ENCODE measurements at places on chromosomes 2 and 18.

DNA sequence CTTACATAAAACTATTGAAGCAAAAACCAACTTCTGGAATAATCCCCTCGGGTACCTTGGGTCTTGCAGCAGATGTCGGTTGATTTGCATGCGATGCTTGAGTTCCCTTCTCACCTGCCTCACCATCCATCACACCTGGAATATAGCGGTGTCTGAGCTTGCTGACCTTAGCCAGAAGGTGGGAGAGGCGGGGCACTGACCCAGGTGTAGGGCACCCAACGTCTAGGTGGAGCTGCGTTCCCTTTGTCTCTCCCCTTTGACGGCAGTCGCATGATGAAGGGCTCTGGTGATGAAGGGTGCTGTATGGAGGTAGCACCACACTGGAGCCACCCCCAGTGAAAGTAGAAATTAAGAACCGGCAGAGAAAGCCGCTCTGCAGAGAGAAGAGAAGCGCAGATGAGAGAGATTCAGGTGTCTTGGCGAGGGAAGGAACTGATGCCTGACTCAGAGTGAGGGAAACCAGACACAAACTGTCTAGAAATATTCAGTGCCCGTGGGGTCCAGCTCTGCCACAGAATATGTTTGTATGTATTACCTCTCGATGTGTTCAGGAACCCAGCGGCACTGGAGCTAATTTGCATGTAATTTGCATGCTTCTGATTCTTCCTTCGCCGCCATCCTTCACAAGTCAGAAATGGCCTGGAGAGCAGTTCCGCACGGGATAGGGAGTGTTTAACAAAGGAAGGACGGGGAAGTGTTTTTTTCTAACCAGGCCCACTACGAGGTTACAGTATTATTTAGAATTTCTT, 19.4 kb upstream of the MBP start:
- no peak for DNase-seq

DNA sequence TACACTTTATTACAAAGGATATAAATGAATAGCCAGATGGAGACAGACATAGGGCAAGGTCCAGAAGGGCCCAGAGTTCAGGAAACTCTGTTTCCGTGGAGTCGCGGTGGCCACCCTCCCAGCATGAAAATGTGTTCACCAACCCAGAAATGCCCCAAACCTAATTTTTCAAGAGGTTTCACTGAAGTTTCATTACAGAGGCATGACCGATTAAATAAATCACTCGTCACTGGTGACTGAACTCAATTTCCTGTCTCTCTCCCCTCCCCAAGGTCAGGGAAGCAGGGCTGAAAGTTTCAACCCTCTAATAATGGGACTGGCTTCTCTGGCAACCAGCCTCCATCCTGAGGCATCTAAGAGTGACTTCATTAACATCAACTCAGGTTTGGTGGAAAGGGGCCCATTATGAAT, 22.4 kb downstream of the USP40 start:
- no peak for DNase-seq

DNA sequence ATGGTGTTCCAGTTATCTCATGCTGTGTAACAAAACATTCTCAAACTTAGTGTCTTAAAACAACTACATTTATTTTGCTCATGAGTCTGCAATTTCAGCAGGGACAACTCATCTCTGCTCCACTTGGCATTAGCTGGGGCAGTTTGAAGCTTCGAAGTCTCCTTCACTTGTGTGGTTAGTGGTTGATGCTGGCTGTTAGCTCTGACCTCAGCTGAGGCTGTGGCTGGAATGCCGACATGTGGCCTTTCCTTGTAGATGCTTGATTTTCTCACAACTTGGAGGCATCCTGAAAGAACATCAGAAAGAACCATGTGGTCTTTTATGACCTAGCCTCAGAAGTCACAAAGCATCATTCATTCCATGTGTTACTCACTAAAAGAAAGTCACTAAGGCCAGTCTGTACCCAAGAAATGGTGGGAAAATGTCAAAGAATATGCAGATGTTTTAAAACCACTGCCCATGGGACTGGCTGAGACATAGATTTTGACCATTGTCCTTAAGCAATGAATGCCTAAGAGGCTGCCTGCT, 3.8 kb upstream of the TMSB10 start:
- DNase-seq: no peak

- DNase-seq: no peak
Observed at GRCh38 chr2:166293984-166294383, 81.8 kb downstream of the SCN9A start.

GRCh38 chr2:32874931-32875330, 71.8 kb upstream of the LTBP1 start:
- no peak for DNase-seq

DNA sequence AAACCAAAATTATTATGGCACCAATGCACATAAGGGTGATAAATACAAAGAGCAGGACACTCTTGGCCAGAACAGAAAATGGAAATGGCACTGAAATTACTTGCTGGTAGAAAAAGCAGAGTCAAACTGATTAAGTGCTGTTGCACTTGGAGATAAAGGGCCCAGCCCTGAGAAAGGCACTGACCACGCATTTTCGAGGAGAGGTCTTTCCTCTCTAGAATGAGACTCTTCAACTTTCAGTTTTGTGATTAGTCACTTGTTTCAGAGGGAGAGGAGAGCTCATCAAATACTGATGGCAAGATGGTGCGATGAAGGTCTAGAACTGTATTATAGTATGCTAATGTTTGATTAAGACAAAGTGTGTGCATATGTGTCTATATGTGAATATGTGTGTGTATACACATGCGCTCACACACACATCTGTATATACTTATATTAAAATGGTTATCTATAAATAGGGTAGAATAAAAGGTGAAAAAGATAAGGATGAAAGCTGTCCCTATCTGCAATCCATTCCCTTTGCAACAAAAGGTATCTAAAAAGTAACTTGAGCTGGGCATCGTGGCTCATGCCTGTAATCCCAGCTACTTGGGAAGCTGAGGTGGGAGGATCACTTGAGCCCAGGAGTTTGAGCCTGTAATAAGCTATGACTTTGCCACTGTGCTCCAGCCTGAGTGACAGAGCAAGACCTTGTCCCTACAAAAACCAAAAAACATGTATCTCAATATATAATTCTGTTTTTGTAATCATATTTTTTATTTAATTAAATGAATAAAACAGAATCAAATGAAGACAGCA, 48.8 kb upstream of the ZDBF2 start:
- DNase-seq: no peak

DNA sequence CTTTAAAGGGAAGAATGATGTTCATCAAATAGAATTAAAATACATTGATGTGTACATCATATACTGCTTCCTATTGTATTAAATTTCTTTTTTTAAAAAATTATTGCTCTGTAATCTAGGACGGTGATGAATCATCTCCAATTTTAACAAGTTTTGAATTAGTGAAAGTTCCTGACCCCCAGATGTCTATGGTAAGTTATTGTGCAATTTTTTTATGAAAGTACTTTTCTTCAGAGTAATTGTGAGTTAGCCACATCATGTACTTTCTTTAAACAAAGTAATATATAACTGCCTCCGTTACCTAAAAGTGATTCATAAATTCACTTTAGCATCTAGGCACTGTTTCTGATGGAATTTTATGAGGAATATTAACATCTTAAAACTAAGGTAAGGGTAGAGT, 38.1 kb downstream of the PIK3C3 start:
- no peak for DNase-seq

GRCh38 chr2:3970791-3971651, 267.6 kb downstream of the DCDC2C start:
- DNase-seq: no peak

DNA sequence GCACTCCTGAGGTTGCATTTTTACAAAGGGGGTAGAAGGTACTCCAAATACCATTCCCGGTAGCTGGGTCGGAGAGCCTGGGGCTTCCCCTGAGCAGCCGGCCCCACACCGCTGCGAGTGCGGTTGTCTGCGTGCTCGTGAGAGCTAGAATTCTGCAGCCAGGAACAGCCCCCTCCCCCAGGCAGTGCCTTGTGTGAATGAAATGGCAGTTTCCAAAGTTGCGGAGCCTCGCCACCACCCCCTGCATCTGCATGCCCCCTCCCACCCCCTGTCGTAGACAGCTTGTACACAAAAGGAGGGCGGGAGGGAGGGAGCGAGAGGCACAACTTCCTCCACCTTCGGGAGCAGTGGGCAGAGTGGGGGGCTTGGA, 1.1 kb downstream of the MYCN start:
- no peak for DNase-seq

- no peak for DNase-seq
Observed at GRCh38 chr18:11489266-11489899, 120.0 kb upstream of the SLC35G4 start.

- no peak for DNase-seq
Observed at GRCh38 chr2:86331384-86331783, 6.0 kb downstream of the REEP1 start.

DNA sequence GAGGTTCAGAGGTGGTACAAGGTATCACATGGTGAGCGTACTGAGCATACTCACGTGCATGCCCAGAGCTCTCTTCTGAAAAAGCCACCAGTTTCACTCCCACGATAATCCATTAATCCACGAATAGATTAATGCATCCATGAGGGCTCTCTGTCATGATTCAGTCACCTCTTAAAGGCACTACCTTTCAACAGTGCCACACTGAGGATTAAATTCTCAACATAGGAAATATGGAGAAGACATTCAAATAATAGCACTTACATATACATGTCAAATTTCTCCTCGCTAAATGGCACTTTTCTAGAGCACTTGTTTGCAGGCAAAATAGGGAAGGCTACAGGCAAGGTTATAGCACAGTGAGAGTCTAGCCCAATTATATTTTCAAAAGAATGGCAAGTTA, 825.9 kb downstream of the TRIB2 start:
- DNase-seq: no peak

GRCh38 chr2:54329482-54330161, 73.6 kb upstream of the TSPYL6 start:
- no peak for DNase-seq

- DNase-seq: no peak
Observed at GRCh38 chr2:169980001-169980400, 152.7 kb downstream of the UBR3 start.

DNA sequence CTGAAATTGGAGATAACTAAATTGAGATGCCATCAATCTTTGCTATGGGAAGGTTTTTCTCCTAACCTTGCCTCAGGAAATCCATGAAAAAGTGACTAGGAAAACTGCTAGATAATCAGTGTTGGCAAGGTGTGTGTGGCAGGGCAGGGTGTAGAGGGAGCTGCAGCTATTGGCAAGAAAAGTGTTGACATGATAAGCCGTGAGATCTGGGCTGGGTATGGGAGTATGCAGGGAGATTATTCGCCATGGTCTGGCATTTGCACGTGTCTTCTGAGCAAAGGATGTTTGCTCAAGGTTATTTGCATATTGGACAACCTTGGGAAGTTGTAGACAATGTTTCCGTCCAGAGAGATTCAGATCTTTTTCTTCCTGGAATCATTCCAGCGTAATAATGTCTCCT, 74.7 kb downstream of the SERPINB8 start:
- no peak for DNase-seq
